Cortex of kidney (tissue), 1 donor: ENCODE measurements at places on chromosomes 5 and 9.

DNA sequence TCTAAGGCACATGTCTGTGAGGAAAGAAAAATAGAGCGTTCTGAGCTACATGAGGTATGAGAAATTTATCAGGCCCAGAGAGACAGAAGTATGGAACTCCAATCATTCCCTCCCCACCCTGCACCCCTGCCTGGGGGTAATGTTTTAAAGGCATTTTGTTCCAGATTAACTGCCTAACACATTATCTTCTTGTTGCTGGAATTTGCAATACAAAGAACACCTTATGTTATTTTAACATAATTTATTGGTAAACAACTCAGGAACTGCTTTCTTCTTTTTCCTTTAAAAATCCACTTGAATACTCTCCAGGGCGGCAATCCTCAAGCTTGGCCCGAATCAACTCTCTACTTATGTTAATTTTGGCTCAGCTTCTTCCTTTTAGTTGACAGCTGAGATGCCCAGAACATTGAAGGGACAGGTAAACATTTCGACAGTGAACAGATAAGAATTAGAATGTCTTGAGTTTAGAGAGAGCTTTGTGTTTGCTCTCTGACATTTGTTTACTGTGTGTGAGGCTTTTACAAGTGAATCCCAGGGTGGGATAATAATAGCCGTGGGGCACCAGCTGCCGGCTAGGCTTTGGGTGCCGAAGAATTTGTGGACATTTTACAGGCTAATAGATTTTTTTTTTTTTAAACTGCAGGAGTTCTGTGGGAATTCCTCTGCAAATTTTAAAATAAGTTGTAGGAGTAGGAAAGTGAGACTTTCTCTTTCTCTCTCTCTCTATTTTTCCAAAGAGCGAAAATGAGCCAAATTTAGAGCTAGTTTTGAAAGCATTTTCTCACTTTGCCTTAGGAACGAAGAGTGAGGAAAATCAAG is 96.4 kb upstream of the TAF11L2 start:
- DNase-seq: no peak

DNA sequence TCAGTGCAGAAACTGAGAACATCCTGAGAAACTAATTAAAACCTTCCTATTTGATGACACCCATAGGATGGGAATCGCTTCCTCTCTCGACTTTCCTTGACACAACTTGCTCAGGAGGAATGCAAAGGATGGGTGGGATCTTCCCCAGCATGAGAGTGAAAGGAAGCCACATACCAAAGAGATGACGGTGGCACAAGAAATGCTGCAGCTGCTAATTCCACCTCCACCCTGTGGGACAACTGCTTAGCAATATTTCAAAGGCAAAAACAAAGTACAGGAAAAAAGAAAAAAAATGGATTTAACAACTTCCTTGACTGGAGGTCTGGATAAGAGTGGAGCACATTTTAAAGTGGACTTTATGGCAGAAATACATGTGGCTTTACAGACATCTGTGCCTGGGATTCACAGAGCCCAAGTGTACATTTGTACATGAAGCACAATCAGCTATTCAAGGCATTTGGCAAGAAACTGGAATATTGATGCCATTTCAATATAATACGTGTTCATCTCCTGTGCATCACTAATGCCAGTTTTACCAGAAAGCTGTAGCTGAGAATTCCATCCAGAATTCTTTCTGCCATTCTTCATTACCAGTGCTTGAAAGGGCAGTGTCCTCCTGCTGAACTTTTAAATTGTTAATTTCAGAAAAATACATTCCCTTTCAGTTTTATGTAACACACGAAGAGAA is 359.2 kb upstream of the ACTBL2 start:
- no peak for DNase-seq

GRCh38 chr5:118956727-118957126 is 31.6 kb downstream of the DTWD2 start:
- DNase-seq: no peak

- DNase-seq: no peak
Measured at GRCh38 chr5:27494887-27495286, 456.5 kb upstream of the CDH9 start.

DNA sequence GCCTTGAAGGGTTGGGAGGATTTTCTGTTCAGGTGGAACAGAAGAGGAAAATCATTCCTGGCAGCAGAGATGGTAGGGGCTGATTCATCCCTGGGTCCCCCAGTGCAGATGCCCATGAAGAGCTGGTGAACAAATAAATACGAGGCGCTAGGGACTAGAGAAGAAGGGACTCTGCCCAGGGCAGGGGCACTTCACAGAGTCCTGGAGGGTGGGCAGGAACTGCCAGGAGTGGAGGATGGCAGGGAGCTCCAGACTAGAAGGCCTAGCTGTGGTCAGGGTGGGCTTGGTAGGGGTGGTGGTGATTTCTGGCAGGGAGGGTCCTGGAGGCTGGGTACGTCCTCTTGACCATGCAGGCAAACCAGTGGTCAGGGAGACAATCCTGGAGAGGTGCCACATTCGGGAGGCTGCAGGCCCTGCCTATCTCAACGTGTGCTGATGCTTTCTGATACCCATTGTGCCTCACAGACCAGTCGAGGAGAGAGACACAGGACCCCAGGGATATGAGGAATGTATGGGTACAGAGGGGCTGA is 69.9 kb downstream of the CRB2 start:
- DNase-seq: no peak

DNA sequence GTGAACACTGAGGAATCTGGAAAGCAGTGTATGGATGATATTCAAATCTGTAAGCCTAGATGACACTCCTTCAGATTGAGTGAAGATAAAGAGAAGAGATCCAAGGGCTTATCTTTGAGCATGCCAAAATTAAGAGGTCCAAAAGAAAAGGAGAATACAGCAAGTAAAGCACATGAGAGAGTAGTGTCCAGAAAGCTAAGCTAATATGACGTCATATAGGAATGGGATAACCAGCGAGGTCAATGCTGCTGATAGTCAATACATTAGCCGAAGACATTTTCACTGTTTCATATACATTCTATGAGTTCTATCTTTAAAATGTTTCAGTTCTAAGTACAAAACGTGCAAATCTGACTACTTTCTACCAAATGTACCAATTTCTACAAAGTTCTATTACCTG is 975.8 kb downstream of the TLE4 start:
- DNase-seq: no peak
